Tibial nerve (tissue), 4 donors: ENCODE measurements at places on chromosomes 12 and 14.
A peak's percentile ranks its signal among the peaks of the same experiment; 100 is the strongest.

- DNase-seq = no peak
Measured at GRCh38 chr14:89621009-89621421, 204.0 kb upstream of the FOXN3 start.

- peak; percentile 82 for DNase-seq
Measured at GRCh38 chr12:5745251-5745888, 199.7 kb downstream of the ANO2 start.

DNA sequence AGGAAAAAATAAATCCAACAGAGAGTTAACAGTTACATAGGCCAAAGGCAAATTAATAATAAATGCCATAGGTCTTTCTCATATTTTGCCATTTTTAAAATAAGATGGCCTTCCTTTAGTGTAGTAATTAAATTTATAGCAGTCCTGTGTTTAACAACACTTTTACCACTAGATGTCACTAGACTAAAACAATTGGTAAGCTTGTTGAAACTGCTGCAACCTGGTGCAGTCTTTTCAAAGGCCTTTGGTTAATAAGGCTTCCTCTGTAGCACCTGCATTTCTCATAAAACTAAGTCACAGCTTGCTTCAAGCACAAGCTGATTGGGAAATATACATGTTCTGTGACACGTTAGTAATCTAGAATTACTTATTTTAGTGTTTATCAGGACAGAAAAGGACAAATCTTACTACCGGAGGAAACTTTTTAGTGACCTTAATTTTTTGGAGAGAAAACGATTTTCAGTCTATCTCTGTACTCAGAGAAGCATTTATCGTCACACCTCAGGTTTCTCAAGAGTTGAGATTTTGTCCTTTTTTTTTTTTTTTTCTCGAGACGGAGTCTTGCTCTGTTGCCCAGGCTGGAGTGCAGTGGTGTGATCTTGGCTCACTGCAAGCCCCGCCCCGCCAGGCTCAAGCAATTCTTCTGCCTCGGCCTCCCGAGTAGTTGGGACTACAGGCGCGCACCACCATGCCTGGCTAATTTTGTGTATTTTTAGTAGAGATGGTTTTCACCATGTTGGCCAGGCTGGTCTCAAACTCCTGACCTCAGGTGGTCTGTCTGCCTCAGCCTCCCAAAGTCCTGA is 20.0 kb downstream of the BORCS5 start:
- no peak for DNase-seq

DNA sequence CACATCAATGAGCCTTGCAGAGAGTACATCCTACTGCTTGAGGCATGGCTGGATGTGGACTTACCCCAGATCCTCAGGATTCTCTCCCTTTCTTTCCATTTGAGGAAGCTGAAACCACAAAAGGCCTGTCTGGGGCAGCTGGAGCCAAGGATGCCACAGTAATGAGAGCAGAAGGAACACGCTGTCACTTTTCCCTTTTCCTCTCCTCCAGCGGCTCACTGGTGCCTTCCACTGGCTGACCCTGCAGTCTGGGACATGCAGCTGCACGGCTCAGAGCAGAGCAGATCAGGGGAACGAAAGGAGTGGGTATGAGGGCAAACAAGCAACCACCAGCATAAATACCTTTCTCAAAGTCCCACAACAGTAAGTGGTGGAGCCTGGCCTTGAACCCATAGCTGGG is 78.2 kb downstream of the GAS2L3 start:
- DNase-seq = no peak

DNA sequence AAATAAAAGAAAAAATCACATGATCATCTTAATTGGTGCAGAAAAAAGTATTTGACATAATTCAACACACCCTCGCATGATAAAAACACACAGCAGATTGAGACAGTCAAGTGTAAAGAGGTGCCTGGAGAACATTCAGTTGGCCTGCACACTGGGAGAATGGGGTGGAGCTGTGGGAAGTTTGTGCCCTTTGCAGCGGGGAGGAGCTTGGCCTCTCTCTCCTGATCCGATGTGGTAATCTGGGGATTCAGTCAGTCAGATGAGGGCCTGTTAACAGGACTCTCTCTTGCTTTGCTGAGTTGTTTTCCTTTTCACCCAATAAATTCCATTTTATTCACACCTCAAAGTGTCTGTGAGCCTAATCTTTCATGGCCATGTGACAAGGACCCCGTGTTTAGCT is 5.9 kb downstream of the SERPINA6 start:
- DNase-seq = no peak

DNA sequence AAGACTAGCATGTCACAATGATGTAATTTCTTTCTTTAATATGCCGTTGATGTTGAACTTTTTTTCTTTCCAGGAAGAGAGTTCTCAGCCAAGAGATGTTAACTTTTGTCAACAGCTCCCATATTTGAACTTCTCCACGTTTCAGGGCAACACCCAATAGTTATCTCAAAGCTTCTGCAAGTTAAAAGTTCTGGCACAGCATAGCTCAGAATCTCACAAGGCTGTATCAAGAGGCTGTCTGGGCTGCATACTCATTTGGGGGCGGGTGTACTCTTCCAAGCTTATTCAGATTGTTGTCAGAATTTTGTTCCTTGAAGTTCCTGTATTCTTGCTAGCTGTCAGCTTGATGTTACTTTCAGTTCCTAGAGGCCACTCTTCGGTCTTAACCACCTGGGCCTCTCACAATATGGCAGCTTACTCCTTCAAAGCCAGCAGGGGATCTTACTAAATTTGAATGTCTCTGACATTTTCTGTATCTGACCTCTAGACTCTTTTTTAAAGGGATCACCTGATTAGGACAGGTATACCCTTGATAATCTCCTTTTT is 38.9 kb downstream of the KCNC2 start:
- DNase-seq = no peak

DNA sequence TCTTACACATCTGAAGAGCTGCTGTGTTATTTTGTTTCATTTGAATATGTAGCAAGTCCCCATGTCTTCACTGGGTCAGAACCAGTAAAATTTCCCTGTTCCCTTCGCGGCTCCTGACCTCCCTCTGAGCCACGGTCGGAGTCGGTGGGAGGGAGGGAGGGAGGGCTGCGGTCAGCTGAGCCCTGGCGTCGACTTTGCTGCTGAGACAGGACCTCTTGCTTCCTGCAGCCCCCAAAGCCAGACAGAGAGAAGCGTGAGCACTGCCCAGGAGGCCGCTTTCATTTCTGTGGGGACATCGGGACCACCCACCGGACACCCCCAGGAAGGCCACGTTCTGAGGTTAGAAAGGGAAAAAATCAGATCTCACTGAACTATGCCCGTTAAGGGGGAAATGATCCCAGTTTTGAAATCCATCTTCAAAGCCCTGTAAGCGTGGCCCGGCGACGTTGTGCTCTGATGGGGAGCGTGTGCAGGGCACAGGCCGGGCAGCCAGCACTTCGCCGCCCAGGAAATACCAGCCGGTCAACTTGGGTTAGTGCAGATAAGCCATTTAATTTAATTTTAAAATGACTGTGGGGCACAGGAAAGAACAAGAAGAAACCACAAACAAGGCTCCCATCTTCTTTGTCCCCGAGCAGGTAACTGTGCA is 42.1 kb downstream of the NOC4L start:
- no peak for DNase-seq
